NCI-H524 (cell line): ENCODE measurements at places on chromosomes 2 and 18.

GRCh38 chr2:77086478-77086877, 435.7 kb downstream of the LRRTM4 start:
- no peak for DNase-seq

- no peak for DNase-seq
These were observed 1006.6 kb upstream of the POU3F3 start for GRCh38 chr2:103847276-103847675.

- no peak for DNase-seq
These were observed 17.0 kb upstream of the TTN start for GRCh38 chr2:178824181-178824580.

DNA sequence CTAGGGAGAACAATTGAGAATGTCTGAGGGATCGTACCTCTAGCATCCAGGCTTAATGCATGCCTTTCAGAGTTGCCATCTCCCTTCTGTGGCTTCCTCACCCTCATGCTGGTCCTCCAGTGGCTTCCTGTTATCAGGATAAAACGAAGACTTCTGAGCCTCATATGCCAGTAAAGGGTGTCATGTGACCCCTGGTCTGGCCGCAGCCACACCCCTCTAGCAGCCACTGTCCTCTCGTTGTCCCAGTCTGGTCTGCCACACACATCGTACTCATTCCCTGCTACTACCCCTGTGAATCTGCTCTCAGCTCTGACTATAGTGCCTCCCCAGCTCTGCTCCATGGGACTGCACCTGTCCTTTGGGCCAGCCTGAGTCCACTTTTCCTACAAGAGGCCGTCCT, 62.6 kb upstream of the TMEM177 start:
- DNase-seq = no peak

DNA sequence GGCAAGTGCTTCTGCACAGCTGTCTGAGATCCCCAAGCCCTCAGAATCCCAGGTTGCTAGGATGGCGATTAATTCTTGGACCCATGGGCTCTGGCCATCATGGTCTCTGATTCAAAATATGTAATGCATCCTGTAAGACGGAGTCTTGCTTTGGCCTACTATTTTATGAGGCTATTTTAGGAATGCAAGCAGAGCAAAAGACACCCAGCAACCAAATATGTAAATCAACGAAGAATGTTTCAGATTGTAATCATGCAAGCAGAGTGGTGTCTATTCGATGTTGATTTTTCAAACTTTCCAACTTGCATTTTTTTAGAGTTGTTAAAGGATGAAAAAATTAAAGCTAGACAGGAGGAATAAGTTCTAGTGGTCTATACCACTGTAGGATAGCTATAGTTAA, 154.8 kb downstream of the COL6A3 start:
- no peak for DNase-seq

GRCh38 chr2:27442920-27443282, 720 bp downstream of the KRTCAP3 start:
- no peak for DNase-seq

- DNase-seq = no peak
These were observed 55.5 kb upstream of the EML6 start for GRCh38 chr2:54667726-54668650.

DNA sequence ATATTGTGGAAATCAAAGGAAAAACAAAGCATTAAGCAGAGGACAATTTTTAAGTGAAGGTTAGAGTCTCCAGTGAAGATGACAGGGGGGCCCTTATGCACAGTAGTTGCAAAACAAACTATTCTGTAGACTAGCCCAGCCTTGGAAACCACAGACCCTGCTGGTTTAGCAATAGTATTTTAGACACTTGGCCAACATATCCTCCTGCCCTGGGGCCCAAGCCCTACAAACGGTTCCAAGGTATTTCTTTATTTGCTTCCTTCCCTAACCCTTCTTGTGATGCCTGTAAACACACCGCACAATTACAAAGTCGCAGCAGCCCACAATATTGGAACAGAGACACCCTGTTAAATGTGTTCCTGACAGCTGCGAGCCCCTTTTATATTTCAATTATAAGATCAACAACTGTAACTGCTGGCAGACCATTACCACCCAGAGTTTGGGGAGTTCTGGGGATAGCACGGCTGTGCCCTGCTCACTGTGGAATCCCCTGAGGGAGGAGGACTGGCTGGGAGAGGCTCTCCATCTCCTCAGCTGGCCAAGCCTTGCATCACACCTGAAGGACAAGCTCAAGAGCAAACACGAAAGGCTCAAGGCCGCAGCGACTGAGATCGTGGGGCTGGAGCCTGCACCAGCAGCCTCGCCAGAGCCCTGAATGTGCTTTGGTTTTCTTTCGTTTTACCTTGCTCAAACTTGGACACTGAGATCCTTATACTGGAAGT, 282.2 kb upstream of the ATP5MC3 start:
- DNase-seq = no peak

DNA sequence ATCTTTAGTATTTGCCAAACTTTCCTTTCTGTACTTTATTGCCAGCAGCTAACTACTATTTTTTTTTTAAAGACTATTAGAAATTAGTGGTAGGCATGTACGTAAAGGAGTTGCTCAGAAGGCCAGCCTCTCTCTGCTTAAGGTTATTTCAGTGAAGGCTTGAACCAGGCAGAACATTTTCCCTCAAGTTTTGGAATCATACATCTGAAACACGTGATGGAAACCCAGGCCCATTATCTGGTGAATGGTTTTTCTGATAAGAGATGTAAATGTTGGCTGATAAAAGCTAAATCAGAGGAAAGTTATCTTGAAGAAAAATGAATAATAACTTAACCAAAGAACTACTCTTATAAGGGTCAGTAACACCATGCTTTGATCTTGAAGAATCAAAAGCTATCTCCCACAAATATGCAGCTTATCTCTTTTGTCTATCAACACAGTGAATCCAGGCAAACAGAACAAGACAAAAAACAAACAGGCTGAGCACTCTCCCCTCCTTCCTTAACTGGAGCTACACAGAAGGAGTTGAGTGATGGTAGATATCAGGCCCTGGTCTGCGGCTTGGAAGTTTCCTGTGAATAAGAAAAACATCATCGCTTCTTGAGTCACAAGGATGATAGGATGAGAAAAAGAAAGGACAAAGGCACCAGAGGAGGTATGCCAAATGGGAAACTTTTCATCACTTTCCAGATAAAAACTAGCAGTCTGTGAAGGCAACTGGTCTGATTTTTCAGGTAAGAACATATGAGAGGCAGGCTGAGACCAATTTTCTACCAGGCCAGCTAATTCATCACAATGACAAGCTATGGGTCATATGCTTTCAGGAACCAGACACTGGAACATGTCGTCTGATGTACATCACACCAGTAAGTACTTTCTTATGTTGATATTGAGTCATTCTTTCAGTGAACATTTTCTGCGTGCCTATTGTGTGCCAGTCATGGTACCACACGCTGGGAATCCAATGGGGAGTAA, 88.4 kb upstream of the STK17B start:
- no peak for DNase-seq
